Skin of body (tissue), 3 donors: ENCODE measurements at places on chromosomes 4 and X. TPM values are rescaled to one million over a fixed set of nuclear protein-coding genes. Genes with fewer than 3 reads are reported as not detected.

Gene GABRG1
- total RNA-seq = under 0.01 TPM

Gene CLGN
- total RNA-seq = 0.59 TPM

Gene RIBC1
- 0.49 TPM for total RNA-seq

Gene TMSB15A
- 9.3 TPM for total RNA-seq

Gene TMEM47
- 22.5 TPM for total RNA-seq
